ENCODE measurements at places on chromosomes 13 and 19.

GRCh38 chr13:22372261-22372660 is 701.4 kb downstream of the FGF9 start:
- DNase-seq: no peak

DNA sequence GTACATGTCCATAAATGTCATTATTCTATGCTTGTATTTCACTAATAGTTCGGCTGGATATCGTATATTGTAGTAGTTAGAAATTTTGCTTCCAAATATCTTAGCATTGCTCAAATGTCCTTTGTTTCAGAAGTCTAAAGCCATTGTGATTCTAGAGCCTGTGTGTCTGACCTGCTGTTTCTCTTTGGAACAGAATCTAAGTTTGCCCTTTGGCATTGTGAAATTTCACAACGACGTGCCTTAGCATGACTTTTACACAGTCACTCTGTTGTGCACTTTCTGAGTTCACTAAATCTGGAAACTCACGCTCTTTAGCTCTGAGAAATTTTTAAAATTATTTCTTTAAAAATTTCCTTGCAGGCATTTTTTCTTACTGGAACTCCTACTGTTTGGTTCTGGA is 152.2 kb downstream of the TBC1D4 start:
- no peak for DNase-seq

GRCh38 chr13:52162279-52163101 is 3.1 kb upstream of the NEK3 start:
- DNase-seq: no peak

DNA sequence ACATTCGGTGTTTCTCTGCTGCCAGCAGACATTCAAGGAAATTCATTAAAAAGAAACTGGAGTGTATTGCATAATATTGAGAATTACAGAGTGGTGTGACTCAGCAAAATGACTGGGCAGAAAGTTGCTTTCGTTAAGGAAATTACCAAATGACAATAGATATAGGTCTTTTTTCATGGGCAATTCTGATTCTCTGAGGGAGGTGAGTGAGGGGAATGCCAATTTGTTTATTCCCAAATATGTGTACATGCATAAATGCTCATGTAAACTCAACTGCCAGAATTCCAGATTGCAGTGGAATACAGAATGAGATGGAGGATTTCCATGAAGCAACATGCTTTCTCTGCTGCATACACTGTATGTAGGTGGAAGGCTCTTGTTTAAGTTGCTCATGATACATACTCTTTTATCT is 1730.1 kb downstream of the SLITRK5 start:
- DNase-seq: no peak

DNA sequence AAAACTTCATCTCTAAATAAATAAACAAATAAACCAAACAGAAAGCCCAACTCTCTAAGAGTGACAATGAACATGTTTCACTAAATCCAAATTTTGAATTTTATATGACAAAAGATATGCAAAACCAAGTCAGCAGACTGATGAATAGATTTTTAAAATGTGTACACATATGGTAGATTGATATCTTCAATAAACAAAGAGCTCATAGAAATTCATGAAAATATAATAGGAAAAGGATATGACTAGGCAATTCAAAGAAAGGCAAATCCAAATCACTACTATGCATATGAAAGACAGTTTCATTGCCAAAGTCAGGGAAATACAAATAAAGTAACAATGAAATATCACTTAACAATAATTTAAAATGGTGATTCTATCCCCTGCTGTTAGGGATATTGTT is 63.7 kb upstream of the NBEA start:
- DNase-seq: no peak

DNA sequence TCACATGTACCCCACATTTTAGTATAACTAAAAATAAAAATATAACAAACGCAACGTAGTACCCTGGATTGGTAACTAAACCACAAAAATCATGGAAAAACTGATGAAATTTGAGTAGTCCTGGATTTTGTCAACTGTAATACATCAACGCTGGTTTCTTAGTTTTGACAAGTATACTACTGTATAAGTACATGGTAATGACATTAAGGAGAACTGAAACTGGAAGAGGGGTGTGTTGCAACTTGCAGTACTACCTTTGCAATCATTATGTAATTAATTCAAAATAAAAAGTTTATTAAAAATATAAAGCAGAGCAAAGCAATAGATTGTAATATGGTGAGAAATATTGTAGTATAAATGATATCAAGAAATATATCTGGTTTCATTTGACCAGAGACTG is 1158.0 kb upstream of the SPRY2 start:
- no peak for DNase-seq

DNA sequence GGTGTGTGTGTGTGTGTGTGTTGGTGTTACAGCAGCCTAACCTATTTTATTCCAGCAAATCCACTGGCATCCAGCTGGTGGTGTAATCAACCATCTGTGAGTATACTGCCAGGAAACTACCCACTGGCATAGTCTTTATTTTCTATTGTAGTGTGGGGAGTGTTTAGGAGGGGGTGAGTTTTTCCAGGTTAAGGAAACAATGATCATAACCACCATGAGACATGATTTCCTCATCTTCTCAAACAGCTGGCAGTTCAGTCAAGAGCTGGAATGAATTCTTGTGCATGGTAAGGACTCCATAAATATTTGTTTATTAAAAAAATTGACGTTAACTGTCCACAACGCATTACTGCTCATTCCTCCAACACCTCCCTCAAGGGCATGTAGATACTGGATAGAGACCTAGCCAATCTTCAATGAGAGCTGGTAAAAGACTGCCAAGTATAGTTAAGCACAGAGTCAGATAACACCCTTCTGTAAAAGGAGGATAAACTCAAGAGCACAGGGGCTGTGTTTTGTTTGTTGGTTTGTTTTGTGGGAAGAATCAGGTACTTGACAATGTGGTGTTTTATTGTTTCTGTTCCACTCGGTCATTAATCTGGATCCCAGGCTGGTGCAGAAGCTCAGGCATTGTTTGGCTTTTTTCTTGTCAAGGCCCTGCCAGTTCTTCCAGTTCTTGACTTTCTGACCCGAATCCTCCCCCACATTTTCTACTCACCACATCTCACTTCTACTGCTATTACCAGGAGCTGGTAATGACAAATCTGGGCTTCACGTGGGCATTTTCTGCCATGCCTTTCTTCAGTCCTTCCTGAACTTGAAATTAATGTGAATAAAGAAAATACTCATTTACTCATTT is 31.6 kb upstream of the SLC46A3 start:
- no peak for DNase-seq
